EL (cell line): ENCODE measurements at places on chromosomes 12 and 14.

DNA sequence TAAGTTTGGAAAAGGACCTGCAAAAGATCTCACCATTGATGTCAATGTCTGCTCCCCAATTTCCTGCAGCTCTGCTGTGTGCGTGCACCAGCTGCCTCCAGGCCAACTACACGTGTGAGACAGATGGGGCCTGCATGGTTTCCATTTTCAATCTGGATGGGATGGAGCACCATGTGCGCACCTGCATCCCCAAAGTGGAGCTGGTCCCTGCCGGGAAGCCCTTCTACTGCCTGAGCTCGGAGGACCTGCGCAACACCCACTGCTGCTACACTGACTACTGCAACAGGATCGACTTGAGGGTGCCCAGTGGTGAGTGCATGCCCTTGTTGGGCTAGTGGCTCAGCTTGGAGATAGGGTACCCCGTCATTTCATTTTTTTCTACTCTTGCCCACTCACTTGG, 23.7 kb downstream of the ACVR1B start:
- no peak for DNase-seq

DNA sequence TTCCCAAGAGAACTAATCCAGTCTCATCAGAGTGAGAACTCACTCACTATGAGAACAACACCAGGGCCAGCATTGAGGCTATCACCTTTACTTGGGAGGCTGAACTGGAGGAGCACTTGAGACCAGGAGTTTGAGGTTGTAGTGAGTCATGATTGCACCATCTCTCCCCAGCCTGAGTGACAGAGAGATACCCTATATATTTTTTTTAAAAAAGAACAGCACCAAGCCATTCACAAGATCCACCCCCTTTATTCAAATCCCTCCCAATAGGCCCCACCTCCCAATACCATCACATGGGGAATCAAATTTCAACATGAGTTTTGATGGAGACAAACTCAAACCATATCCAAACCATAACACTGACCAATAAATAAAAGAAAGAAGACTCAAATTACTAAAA, 3.7 kb upstream of the TMX1 start:
- peak; percentile 38 for DNase-seq

GRCh38 chr12:4768341-4768740, 48.1 kb downstream of the GALNT8 start:
- no peak for DNase-seq

DNA sequence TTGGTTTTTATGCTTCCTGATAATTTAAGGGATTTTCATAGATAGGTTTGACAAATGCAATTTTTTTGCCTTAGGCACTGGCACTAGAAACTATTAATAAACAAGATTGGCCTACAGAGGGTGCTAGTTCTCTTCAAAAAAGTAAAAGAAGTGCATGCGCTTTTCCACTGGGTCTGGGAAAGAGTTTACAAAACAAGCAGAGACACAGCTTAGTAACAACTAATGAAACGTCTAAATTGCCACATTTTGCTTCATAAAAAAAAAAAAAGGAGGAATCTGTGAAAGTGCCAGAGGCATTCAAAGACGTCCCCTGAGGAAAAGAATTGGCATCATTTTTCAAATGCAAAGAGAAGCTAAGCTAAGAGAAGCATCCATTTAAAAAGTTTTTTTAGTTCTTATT, 58.3 kb upstream of the EEA1 start:
- peak; percentile 68 for DNase-seq

DNA sequence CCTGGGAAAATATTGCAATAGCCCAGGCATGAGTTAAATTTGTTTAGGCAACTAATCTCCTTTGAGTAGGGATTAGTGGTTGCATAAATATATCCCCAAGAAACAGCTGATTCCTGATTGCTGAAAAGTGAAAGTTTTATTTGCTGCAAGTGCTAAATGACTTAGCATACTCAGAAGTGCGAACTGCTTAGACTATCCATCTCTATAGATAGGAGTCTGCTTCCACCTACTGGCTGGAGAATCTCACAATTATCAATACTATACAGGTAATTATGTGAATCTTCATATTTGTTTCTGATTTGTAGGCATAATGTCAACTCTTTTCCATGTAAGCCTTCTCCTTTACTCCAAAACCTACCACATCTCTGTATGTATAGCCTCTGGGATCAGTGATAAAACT, 12.0 kb upstream of the SLCO1B3 start:
- DNase-seq = peak; percentile 20

DNA sequence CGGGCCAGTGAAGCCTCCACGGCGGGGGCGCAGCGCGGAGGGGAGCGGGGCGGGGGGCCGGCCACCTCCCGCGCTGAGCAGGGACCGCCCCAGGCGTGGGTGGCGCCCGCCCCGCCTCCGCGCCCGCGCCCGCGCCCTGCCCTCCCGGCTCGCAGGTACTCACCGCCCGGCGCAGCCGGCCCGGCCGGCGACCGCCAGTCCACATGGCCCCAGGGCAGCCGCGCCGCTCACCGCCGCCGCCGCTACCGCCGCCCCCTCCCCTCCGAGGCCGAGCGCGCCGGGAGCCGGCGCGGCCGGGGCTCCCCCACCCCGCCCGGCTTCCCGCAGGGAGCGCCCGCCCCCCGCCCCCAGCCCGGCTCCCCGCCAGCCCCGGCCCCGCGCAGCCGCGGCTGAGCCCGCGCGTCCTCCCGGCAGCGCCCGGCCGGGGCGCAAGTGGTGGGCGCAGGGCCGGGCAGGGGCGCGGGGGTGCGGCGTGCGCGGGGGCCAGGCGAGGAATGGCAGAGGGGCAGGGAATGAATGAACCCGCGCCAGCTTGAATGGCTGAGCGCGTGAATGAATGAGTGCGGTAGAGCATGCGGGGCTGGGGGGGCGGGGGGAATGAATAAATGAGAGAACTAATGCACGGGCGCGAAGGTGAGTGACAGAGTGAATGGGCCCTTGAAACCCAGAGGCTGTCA, at the start of gene BEGAIN:
Gene BEGAIN (minus strand): TSS at position 332 of the 677 bp plus-strand sequence. CDS start 127 bp downstream, at position 205.
- no peak for DNase-seq

DNA sequence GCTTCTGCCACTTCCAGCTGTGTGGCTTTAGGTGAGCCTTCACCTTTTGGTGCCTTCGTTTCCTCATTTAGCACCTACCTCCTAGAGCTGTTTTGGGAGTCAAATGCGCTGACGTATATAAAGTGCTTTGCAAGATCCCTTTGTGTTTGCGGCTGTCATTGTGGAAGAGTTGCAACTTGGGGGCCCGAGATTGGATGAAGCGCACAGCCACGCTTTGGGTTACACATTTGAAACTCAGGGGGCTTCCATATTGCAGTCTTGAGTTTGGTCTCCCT, 636 bp upstream of the ARL6IP4 start:
- DNase-seq = no peak

- DNase-seq = no peak
Measured at GRCh38 chr12:127944211-127944899, 322.6 kb upstream of the TMEM132C start.

- peak; percentile 73 for DNase-seq
Measured at GRCh38 chr12:108856428-108857157, 790 bp downstream of the SSH1 start.

DNA sequence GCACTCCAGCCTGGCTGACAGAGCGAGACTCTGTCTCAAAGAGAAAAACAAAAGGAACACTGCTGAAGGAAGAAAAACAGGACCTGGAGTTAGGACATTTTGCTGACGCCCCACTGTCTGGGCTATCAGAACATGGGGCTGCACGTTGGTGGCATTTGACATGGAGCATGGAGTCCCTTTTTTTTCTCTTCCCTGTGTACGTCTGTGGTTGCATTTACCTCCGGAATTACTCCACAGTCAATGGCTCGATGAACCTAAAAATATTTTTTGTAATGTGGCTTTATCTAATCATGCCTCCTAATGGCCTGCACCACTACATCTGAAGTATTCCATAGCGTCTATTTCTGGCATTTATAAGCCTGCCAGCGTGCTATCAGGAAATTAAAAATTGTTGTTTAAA, 30.7 kb downstream of the TESC start:
- no peak for DNase-seq

DNA sequence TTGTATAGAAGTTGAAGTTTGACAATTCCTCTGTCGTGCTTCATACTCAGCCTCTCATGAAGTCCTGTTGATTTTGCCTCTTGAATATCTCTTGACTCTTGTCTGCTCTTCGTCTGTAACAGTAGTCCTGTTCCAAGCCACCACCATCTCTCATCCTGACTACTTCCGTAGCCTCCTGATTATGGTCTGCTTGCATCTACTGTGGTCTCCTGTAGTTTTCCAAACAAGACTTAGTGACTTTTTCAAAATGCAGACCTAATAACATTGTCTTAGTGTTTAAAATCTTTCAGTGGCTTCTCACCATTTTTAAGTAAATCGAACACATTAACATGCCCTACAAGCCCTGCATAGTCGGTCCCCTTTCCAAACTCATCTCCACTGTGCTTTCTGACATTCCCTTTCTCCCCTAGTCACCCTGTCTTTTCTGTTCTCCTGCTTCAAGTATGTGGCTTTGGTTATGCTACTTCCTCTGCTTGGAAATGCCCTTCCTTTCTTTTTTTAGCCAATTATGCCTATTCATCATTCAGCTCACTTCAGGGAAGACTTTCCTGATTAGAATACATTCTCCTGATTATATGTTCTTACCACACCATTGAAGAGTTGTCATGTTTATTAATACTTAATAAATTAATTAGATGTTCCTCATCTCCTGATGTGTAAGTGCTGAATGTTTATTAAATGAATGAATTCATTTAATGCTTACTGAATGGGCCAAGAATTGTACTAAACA, 2.0 kb downstream of the SCYL2 start:
- DNase-seq = peak; percentile 11

DNA sequence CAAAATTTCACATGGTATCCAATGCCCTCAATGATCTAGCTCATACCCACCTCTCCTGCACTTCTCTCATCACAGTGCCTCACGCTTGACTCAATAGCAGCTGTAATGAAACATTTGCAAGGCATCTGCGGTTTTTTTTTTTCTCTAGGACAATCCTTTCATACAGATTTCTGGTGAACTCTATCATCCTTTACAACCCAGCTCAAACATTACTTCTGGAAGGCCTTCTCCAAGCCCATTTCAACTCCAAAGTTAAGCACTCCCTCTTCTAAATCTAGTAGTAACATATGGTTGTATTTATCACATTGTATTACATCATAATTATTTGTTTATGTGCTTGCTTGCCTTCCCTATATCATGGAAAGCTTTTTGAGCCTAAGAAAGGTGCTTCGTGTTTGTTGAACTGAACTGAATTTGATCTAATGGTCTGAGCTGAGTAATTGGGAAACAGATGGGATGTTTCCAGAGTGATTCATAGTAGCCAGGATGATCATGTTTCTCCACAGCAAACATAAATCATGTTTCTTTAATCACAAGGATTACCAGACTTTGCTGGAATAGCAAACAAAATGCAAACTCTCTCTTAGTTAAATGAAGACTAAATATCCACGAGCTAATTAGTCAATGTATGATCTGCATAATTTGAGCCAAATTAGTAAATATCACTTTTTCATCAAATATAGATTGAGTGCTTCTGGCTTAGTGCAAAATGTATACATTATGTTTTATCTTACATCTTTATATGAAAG, 14.3 kb downstream of the CFL2 start:
- DNase-seq = peak; percentile 91

DNA sequence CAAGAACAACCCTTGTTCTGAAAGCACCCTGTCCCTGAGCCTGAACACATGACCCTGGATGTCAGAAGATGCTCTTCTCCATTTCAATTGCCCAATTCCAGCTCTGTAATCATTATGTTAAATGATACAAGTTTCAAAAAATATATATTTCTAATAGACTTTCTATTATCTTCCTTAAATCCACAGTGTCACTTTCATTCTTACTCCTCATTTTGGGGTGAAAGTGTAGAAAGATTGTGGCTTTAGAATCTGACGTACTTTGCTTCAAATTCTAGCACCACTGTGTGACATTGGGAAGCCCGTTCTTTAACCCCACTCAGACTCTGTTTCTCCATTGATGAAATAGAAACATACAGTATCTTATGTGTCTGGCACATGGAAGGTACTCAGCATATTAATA, 83.2 kb downstream of the ETV6 start:
- no peak for DNase-seq
